Jurkat, Clone E6-1 (cell line): ENCODE measurements at places on chromosomes 5 and 9.
A peak's percentile ranks its signal among the peaks of the same experiment; 100 is the strongest.

- DNase-seq: no peak
Observed at GRCh38 chr5:118548761-118549720, 439.3 kb downstream of the DTWD2 start.

- no peak for DNase-seq
Observed at GRCh38 chr9:135776893-135777622, 75.1 kb downstream of the KCNT1 start.

DNA sequence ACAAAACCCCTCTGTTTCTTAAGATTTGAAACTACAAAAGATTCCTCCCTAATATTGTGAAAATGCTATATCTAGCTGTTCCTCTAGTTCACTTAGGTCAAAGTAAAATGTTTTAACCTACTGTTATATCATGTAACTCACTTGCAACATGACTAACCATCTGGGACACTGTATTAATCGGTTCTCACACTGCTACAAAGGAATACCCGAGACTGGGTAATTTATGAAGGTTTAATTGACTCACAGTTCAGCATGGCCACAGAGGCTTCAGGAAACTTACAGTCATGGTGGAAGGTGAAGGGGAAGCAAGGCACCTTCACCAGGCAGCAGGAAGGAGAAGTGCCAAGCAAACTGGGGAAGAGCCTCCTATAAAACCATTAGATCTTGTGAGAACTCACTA, 34.7 kb downstream of the DIMT1 start:
- DNase-seq: no peak

- no peak for DNase-seq
Observed at GRCh38 chr5:15474143-15474719, 25.7 kb upstream of the FBXL7 start.

DNA sequence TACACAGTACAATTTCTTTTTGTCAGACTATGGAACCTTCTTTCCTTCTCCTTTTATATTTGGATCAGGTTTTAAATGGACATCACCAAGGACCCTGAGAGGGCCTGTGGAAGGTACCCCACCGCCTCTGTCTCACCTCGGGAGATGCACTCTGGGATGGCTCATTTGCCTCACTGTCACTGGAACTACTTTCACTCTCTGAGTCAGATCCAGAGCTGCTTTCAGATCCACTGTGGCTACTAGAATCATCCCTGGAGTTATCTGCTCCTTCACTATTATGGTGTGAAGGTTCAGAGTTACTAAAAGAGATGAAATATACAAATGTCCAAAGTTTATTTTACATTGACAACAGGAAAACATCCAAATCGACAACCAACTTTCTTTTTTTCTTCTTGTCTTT, 24.6 kb downstream of the LEAP2 start:
- no peak for DNase-seq

DNA sequence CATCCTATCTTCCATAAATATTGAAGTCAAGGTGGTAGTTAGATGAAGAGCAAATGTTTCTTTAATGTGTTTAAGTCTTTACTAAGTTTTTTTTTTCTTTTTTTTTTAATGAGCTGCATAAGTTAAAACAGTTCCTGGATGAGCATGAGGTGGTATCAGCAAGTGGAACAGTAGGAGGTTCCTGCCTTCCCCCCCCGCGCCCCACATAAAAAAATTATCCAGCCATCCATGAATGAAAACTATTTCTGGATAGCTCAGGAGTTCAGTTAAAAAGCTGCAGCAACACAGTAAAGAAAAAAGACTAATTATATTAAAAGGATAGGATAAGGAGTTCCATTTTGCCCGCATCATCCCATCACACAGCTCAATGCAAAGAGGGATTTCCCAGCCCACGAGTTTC, 349.5 kb downstream of the CDH18 start:
- DNase-seq: no peak

- DNase-seq: no peak
Observed at GRCh38 chr9:89623925-89624420, 19.2 kb downstream of the GADD45G start.

DNA sequence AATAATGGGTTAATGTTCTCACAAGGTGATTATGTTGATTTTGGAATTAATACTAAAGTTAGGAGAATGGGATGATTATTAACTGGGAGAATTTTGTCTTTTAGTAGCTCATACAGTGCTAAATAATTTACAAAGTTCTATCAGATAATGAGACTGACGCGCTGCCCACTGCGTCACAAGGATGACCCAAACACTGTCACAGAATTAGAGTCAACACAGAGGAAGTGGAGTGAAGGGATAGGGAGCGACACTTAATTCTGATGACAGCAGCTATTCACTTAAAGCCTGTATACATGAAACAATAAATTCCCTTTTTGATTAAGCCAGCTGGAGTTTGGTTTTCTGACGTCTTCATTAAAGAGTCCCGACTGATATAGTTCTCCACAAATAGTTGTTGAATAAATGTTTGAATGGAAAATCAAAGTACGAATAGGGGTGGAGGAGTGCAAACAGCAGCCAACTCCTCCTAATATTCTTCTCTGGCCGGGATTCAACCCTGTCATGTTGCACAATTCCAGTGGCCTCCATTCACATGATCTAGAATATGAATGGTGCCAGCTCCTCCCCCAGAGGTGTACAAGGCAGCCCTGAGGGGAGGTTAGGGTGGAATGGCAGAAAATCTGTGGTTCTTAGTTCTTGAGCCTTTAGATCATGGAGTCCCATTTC, 140.3 kb downstream of the PCSK1 start:
- DNase-seq: no peak

GRCh38 chr5:128826275-128826674, 139.0 kb upstream of the SLC27A6 start:
- no peak for DNase-seq

DNA sequence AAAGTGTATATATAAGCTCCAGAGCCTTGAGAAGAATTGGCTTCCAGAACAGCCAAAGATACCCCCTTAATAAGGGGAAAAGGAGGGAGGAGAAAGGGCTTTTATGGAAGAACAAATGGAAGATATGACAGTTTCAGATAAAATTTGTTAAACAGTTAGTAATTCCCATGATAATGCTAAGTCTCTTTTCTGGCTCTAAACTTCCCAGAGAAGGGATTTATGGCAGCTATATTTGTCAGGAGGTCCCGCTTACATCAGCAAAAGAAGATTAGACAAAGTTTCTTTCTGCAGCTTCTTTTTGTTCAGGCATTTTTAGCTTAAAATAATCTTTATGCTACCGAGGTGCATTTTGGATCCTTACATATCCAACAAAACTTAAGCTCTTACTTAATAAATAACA, 14.3 kb upstream of the SLC36A3 start:
- no peak for DNase-seq

- DNase-seq: no peak
Observed at GRCh38 chr9:16345902-16346301, 524.6 kb downstream of the BNC2 start.

DNA sequence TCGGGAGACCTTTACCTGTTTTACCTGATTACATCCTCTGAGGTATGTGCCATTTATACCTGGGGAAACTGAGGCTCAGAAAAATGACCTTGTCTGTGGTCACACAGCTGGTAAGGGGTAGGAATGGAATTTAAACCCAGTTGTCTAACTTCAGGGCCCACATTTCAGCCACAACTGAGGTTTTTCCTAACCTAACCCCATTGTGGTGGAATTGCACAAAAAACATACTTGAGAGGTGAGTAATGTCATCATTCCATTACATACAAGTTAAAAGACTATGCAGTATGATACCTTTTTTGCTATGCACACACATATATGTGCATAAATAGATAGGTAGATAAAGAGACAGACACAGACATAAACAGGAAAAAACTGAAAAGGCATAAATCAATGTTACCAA, 14.1 kb downstream of the FGF1 start:
- DNase-seq: no peak

- no peak for DNase-seq
Observed at GRCh38 chr9:3569529-3569928, 43.7 kb upstream of the RFX3 start.

GRCh38 chr5:133875179-133875578, 93.2 kb downstream of the C5orf15 start:
- no peak for DNase-seq

- no peak for DNase-seq
Observed at GRCh38 chr9:74133921-74134320, 363.2 kb upstream of the RORB start.

DNA sequence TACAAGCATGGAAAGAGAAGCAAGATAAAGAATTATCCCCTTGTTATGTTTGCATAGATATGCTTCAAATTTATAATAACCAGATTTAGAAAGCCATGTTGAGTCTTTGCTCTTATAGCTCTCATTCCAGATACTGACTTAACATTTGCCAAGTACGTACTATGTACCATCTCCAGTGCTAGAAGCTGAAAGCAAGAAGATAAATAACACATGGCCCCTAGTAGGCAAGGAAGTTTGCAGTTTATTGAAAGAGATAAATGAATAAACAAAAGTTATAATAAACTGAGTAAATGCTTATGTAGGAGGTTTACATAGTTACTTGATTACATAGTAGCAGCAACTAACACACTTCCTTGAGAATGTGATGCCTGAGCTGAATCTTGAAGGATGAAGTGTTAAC, 628.4 kb downstream of the HINT1 start:
- DNase-seq: no peak

- no peak for DNase-seq
Observed at GRCh38 chr5:23730023-23730422, 222.6 kb downstream of the PRDM9 start.

DNA sequence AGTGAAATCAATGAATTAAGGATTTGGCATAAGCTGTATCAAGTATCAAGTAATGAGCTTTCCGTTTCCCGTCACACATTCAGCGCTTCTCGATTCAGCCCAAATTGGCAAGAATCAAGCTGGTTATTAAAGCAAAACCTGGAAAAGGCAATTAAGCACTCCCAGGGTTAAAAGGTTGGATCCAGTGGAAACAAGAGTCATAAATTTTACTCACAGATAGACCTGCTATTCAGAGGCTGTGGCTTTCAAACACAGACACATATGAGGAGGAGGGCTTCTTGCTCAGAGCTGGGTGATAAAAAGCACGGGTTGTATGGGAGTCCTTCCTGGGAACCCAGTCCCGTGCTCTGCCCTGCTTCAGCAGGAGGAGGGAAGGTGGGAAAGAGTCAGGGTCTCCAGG, 112.3 kb upstream of the CXCL14 start:
- DNase-seq: no peak

DNA sequence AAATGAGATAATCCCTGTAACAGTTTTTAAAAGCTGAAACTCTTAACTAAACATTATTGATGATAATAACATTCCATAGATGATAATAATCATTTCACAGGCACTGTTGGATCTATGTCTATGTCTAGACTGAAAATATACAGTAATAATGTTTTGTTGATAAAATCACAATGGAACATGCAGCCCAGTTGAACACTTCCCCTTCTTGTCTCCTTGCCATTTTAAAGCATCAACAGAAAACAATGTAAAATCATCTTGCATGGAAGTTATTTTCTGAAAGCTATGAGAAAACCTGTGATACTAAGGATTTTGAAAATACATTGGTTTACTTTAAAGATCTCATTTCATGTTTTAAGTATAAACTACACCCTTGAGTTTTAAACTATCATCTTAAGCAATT, 1.9 kb downstream of the GAPT start:
- no peak for DNase-seq

DNA sequence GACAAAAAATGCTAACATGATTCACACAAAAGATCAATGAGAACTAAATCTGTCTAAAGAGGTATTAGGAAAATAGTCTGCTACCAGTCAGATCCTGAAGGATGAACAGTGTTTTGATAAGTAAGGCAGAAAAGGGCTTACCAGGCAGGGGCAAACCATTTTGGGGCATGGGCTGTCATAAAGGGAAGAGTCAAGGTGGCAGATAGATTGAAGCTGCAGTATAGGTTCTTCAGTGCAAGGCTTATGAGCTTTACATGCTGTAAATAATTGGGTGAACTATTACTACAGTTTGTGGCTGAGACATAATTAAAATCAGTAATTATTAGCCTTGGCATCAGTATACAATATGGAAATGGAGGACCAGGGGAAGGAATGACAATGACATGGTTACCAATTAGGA, 21.8 kb downstream of the CSNK1A1 start:
- no peak for DNase-seq

DNA sequence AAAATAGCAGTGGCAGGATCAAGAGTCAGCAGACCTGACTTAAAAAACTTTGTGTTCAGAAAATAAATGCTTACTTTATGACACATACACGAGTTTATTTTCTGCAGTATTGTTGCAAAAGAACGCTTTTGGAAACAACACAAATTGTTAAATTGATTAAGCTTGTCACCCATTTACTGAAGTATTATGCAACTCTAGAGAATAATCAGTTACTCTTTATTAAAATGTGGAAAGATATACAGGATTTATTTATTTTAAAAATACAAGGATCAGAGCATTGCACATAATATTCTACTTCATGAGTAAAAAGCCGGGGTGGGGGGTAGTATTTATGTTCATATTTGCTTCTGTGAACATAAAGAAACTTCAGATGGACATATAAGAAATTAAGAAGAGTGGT, 20.0 kb downstream of the FYB1 start:
- DNase-seq: no peak

DNA sequence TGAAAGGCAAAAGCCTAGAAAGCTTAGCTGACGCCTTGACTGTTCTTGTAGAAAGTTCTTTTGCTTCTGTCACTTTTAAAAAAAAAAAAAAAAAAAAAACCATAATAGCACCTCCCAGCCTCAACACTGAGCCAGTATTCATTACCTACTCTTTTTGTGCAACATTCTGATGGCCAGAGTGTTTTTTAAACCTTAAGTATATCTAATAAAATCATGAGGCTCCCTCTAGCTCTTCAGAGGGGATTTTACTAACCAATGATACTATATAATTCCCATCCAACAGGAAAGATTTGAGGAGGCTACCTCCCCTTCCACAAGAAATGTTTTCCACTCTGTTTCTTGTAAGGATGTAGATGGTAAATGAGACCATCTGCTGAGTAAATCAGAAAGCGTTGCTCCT, 3.9 kb downstream of the BNC2 start:
- DNase-seq: no peak

GRCh38 chr9:15191378-15191777, 115.6 kb downstream of the TTC39B start:
- peak; percentile 74 for DNase-seq

DNA sequence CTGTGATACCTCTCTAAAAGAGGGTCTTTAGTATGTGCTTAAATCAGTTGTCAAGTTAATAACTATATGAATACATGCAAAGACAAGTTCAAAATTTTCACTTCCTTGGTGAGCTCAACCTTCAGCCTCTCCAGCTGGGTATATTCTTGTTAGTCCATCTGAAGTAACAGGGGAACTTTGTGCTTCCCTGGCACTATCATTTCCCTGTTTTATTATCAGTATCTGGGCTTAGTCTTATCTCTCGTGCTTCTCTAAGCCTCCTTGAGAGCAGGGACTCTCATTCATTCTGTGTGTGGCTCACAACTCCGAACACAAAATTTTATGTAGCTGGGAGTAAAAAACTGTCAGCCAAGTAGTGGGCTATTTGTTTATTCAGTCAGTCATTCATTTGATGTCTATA, 175.9 kb upstream of the MAP3K1 start:
- no peak for DNase-seq

- no peak for DNase-seq
Observed at GRCh38 chr5:42929871-42930270, 110.2 kb downstream of the ANXA2R start.
